ENCODE measurements at places on chromosomes 12 and 14. TPM values are rescaled to one million over a fixed set of nuclear protein-coding genes. Genes with fewer than 3 reads are reported as not detected.

PLA2G1B gene
- not detected for total RNA-seq

NXPH4 gene
- total RNA-seq: 3.8 TPM

CCDC60 gene
- not detected for total RNA-seq

PSMA3 gene
- total RNA-seq: 28.7 TPM

KLRC2 gene
- not detected for total RNA-seq

HSPB8 gene
- total RNA-seq: 10.6 TPM

SLCO1A2 gene
- total RNA-seq: not detected

IFI27 gene
- total RNA-seq: 30.8 TPM

PRIM1 gene
- total RNA-seq: 5.7 TPM

CBLN3 gene
- 1.6 TPM for total RNA-seq

JAG2 gene
- total RNA-seq: 1.6 TPM

RHOJ gene
- total RNA-seq: 10.5 TPM

RAD51AP1 gene
- total RNA-seq: 0.23 TPM

LBHD2 gene
- total RNA-seq: not detected

RTL1 gene
- not detected for total RNA-seq

KRT71 gene
- total RNA-seq: not detected

CFAP251 gene
- total RNA-seq: 2.3 TPM

MYH6 gene
- total RNA-seq: not detected

P2RX2 gene
- total RNA-seq: not detected

SLC25A47 gene
- total RNA-seq: not detected

ABCC9 gene
- 21.8 TPM for total RNA-seq

TROAP gene
- 0.12 TPM for total RNA-seq

ANO2 gene
- not detected for total RNA-seq

TNFAIP2 gene
- total RNA-seq: 21.9 TPM

CLMN gene
- total RNA-seq: 0.23 TPM

NAV3 gene
- 102 TPM for total RNA-seq

HHIPL1 gene
- total RNA-seq: 7.0 TPM

KRT72 gene
- total RNA-seq: not detected

RERGL gene
- total RNA-seq: 0.30 TPM

SDR9C7 gene
- total RNA-seq: not detected

CLEC4C gene
- total RNA-seq: not detected

RFX4 gene
- not detected for total RNA-seq

KICS2 gene
- 3.0 TPM for total RNA-seq

GRIN2B gene
- total RNA-seq: under 0.01 TPM

KCNH3 gene
- 0.23 TPM for total RNA-seq

TSPAN8 gene
- 0.35 TPM for total RNA-seq

FGF23 gene
- not detected for total RNA-seq

TMEM263 gene
- 119 TPM for total RNA-seq

NOVA1 gene
- 2.2 TPM for total RNA-seq

RPGRIP1 gene
- total RNA-seq: under 0.01 TPM

THTPA gene
- 10.6 TPM for total RNA-seq

SPTB gene
- total RNA-seq: not detected

GPR84 gene
- total RNA-seq: not detected

SLC7A7 gene
- total RNA-seq: 1.2 TPM

ADAM21 gene
- total RNA-seq: 0.75 TPM

FAM186B gene
- total RNA-seq: 0.12 TPM

CD69 gene
- total RNA-seq: not detected

RNF34 gene
- 173 TPM for total RNA-seq

CIDEB gene
- 0.08 TPM for total RNA-seq

TBX3 gene
- total RNA-seq: 20.8 TPM

EFS gene
- 1.1 TPM for total RNA-seq

APOF gene
- not detected for total RNA-seq
